Calu3 (cell line): ENCODE measurements at places on chromosomes 3 and 15.

DNA sequence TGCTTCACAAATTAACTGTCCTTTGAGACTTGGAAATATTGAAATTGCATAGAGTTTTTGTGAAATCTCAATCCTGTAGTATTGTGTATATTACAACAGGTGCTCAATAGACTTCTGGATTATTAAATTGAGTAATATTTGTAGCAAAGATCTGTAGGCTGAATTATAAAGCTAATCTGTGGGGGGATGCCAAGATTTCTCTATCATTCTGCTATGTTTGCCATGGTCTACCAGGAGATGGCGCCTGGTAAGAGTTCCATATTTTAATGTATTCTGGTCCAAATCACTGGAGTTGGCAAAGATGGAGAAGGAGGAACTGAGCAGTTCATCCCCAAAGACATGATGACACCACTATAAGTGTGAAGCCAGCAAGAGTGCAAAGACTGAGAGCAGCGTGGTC, 340.9 kb upstream of the TPRG1 start:
- H3K27me3 ChIP-seq = no peaks in the 10 kb centered on the region
- H3K4me1 ChIP-seq = no peaks in the 10 kb centered on the region
- no peak overlapping the region for H3K4me3 ChIP-seq

GRCh38 chr3:15331606-15332404, 581 bp downstream of the SH3BP5 start:
- peaks cover 8% of the 10 kb centered on the region for H3K4me1 ChIP-seq
- H3K27ac ChIP-seq = no peak overlapping the region
- peak overlapping the region; percentile 90 for H3K4me3 ChIP-seq
- H3K27me3 ChIP-seq = no peaks in the 10 kb centered on the region
- peak; percentile 8 for DNase-seq

DNA sequence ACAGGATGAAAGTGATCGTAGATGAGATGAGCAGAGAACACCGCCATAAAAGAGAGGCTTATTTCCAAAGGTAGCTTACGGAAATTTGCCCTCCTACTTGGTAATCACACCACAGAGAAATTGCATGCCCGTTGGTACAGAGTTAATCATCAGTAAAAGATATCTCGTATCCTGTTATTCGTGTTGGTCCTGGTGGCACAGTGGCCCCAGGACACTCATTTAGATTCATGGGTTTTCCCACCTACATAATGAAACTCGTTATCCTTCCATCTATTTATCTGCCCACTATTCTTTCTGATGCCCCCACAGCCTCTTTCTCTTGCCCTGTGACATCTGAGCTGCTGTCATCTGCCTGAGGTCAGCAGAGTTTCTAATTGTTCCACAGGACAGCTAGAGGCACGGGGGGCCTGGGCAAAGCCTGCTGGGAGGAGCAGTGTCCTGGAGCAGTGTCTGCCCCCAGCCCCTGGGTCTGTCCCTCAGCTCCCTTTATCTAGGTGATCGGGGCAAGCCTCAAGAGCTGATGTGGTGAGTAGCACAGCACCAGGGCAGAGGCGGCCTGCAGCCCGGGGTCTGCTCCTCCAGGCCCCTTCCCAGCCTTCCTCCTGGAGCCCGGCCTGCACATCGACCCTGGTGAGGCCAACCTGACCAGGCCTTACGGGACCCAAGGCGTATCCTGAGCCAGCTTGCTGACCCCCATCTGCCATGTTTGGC, 42.2 kb downstream of the PXYLP1 start:
- H3K27ac ChIP-seq = no peak overlapping the region
- H3K4me3 ChIP-seq = no peak overlapping the region
- DNase-seq = no peak
- no peaks in the 10 kb centered on the region for H3K36me3 ChIP-seq

- H3K4me3 ChIP-seq = no peak overlapping the region
- no peaks in the 10 kb centered on the region for H3K36me3 ChIP-seq
- H3K4me1 ChIP-seq = peaks cover 17% of the 10 kb centered on the region
- no peak for DNase-seq
- no peaks in the 10 kb centered on the region for H3K27me3 ChIP-seq
Measured at GRCh38 chr3:99126316-99126715, 224.8 kb upstream of the DCBLD2 start.

DNA sequence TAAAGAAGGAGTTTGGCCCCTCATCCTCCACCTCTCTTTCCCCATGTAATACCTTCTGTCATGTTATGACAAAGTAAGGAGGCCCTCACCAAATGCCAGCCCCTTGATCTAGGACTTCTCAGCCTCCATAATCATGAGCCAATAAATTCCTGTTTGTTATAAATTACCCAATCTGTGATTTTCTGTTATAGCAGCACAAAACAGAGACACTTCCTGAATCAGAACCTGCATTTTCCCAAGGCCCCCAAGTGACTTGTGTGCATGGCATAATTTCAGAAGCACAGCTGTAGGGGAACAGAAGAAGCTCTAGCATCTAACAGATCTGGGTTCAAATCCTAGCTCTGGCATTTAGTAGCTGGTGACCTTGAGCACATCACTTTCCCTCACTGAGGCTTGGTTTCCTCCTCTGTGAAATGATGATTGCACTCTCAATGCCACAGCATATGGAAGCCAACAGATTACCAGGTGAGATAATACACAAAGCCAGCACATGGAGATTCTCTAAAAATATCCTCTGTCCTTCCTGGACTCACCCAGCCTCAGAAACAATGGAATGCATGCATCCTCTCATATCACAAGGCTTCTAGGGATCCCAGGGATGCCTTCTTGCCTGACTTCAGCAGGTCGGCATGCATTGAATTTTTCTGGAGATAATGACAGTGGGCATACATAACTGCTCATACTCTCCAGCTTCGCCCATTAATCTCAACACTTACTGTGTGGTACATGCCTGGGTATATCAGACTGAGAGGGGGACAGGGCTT, 26.3 kb downstream of the TLNRD1 start:
- H3K4me1 ChIP-seq = peaks cover 9% of the 10 kb centered on the region
- no peak overlapping the region for H3K27ac ChIP-seq
- no peak for DNase-seq

DNA sequence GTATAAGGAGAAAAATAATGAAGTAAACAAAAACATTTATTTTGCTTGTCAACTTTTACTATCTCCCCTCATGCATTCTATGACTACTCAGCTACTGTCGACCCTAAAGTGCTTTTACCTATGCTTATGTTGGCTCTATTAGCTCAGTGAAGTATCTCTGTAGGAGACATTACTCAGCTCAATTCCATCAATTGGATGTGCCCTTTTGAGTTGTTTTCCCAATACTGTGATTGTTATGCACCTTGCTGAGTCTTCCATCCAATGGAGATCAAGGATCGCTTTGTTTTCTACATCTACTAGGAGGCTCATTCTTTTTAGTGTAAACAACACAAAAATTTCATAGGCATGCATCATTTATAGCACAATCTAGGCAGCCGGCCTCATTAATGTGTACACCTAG, 403.8 kb upstream of the ARL6 start:
- DNase-seq = no peak
- H3K4me1 ChIP-seq = no peaks in the 10 kb centered on the region
- no peak overlapping the region for H3K4me3 ChIP-seq
- H3K27me3 ChIP-seq = no peaks in the 10 kb centered on the region

GRCh38 chr3:157868196-157868595, 238.0 kb downstream of the SHOX2 start:
- no peaks in the 10 kb centered on the region for H3K4me1 ChIP-seq
- H3K4me3 ChIP-seq = no peak overlapping the region
- no peaks in the 10 kb centered on the region for H3K36me3 ChIP-seq
- H3K27ac ChIP-seq = no peak overlapping the region
- H3K27me3 ChIP-seq = peaks cover 2% of the 10 kb centered on the region

DNA sequence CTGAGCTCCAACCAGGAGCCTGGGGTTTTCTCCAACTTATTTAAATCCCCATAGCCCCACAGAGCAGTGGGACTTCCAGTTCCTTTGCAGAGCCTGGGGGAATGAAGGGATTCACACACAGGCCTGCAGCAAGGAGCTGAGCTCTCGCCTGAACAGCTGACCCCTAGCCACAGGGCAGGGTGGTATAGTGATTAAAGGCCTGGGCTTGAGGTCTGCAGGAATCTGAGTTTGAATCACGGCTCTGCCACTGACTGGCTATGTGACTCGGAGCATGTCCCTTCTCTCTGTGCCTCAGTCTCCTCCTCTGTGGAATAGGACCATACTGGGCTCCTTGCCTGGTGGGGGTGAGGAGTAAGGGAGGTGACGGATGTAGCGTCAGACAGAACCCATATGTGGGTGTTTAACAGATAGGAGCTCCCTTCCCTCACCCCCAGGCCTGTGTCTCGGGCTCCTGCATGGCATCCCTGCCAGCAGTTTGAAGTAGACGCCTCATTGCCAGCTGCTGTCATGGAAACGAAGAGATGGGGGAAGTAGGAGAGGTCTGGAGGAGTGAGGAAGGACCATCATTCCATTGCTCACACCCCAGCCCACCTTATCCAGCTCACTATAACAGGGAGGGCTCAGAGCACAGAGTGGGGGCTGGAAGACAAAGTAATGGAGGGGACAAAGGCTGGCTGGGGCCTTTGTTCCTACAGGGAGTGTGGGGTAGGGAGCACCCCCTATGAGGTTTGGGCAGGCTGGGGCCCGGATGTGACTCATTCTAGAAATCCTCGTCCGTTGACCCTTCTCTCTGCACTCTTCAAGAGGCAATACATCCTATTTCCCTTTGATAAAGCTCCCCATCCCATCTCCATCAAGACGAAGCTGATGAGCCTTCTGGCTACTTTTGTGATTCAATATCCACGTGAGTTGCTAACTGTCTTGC, 14.8 kb downstream of the HRH1 start:
- H3K27me3 ChIP-seq = peaks cover 72% of the 10 kb centered on the region
- H3K4me3 ChIP-seq = no peak overlapping the region
- no peak overlapping the region for H3K27ac ChIP-seq
- no peak for DNase-seq
- no peaks in the 10 kb centered on the region for H3K36me3 ChIP-seq
- peaks cover 7% of the 10 kb centered on the region for H3K4me1 ChIP-seq

GRCh38 chr3:32882603-32883025, 64.8 kb downstream of the TRIM71 start:
- H3K27me3 ChIP-seq = no peaks in the 10 kb centered on the region
- DNase-seq = no peak
- H3K36me3 ChIP-seq = no peaks in the 10 kb centered on the region
- H3K4me3 ChIP-seq = no peak overlapping the region
- H3K27ac ChIP-seq = no peak overlapping the region

GRCh38 chr15:53525894-53526293, 233.6 kb downstream of the WDR72 start:
- no peak for DNase-seq
- no peaks in the 10 kb centered on the region for H3K36me3 ChIP-seq
- H3K27ac ChIP-seq = no peak overlapping the region

GRCh38 chr15:63048776-63049665, 6.5 kb downstream of the TPM1 start:
- H3K36me3 ChIP-seq = peaks cover 100% of the 10 kb centered on the region
- H3K27me3 ChIP-seq = no peaks in the 10 kb centered on the region
- peak; percentile 74 for DNase-seq
- H3K4me3 ChIP-seq = peak overlapping the region; percentile 98
- H3K4me1 ChIP-seq = peaks cover 83% of the 10 kb centered on the region

GRCh38 chr3:155641956-155642355, 102.9 kb downstream of the PLCH1 start:
- no peaks in the 10 kb centered on the region for H3K36me3 ChIP-seq
- H3K4me3 ChIP-seq = no peak overlapping the region
- H3K27ac ChIP-seq = no peak overlapping the region
- no peaks in the 10 kb centered on the region for H3K27me3 ChIP-seq
- DNase-seq = no peak
- no peaks in the 10 kb centered on the region for H3K4me1 ChIP-seq

- no peak for DNase-seq
- no peak overlapping the region for H3K4me3 ChIP-seq
- no peak overlapping the region for H3K27ac ChIP-seq
- no peaks in the 10 kb centered on the region for H3K4me1 ChIP-seq
- H3K27me3 ChIP-seq = peaks cover 87% of the 10 kb centered on the region
Measured at GRCh38 chr3:194832346-194833104, 146.8 kb downstream of the FAM43A start.

- no peaks in the 10 kb centered on the region for H3K36me3 ChIP-seq
- H3K4me1 ChIP-seq = peaks cover 16% of the 10 kb centered on the region
- no peaks in the 10 kb centered on the region for H3K27me3 ChIP-seq
- H3K27ac ChIP-seq = no peak overlapping the region
- DNase-seq = no peak
Measured at GRCh38 chr3:197317250-197317963, 19.0 kb upstream of the DLG1 start.

DNA sequence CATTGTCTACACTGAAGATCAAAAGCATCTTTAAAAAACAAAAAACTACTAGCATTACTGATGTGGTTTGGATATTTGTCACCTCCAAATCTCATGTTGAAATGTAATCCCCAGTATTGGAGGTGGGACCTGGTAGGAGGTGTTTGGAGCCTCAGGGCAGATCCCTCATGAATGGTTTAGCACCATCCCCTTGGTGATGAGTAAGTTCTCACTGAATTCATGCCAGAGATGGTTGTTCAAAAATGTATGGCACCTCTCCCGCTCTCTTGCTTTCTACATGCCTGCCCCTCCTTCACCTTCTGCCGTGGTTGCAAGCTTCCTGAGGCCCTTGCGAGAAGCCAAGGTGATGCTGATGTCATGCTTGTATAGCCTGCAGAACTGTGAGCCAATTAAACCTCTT, 136.6 kb upstream of the FHIT start:
- H3K36me3 ChIP-seq = no peaks in the 10 kb centered on the region
- DNase-seq = no peak
- H3K27me3 ChIP-seq = no peaks in the 10 kb centered on the region
- H3K4me1 ChIP-seq = no peaks in the 10 kb centered on the region
- no peak overlapping the region for H3K4me3 ChIP-seq

DNA sequence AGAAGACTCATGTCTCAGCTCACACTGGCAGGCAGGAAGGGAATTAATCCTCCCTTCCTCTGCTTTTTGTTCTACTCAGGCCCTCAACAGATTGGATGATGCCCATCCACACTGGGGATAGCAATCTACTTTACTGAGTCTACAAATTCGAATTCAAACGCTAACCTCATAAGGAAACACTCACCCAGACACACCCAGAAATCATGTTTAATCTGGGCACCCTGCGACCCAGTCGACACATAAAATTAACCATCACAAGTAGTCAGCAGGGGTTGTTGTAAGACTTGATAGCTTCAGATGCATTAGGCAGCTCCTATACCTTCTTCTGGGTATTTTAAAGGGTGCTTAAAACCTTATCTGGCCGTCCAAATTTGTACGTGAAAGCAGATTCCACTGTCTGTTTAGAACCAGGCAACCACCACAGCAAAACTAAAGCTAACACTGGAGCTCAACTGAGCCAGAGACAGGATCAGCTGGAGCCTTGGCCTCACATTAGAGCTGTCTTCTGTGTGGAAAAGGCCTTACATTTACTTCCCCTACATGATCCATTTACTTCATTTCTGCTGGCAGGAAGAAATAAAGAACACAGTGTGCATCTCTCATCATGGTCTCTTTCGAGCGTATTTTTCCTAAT, 407.3 kb upstream of the PPP2R3A start:
- H3K4me1 ChIP-seq = no peaks in the 10 kb centered on the region
- H3K4me3 ChIP-seq = no peak overlapping the region
- peaks cover 14% of the 10 kb centered on the region for H3K27me3 ChIP-seq
- DNase-seq = no peak
- H3K36me3 ChIP-seq = no peaks in the 10 kb centered on the region

- H3K27ac ChIP-seq = no peak overlapping the region
- H3K4me1 ChIP-seq = no peaks in the 10 kb centered on the region
- DNase-seq = no peak
- peaks cover 53% of the 10 kb centered on the region for H3K27me3 ChIP-seq
- H3K36me3 ChIP-seq = no peaks in the 10 kb centered on the region
Measured at GRCh38 chr15:81211376-81211775, 14.7 kb downstream of the IL16 start.

GRCh38 chr3:115758076-115758763, 134.9 kb downstream of the GAP43 start:
- no peaks in the 10 kb centered on the region for H3K36me3 ChIP-seq
- no peak overlapping the region for H3K27ac ChIP-seq
- peaks cover 9% of the 10 kb centered on the region for H3K4me1 ChIP-seq
- no peak overlapping the region for H3K4me3 ChIP-seq
